A549 treated with dexamethasone at 1 μM for 4 hours (cell line): ENCODE measurements at places on chromosomes 1 and 21. TPM values are rescaled to one million over a fixed set of nuclear protein-coding genes. Genes with fewer than 3 reads are reported as not detected.

The ICOSLG gene
- total RNA-seq = 4.0 to 5.6 TPM (median 4.5 TPM) in 5 replicates

The CAPN8 gene
- 0.81 to 2.0 TPM (median 2.0 TPM) in 5 replicates for total RNA-seq

The TNFAIP8L2 gene
- total RNA-seq = not detected in 5 replicates

The C1QB gene
- total RNA-seq = not detected in 5 replicates

The ACTL8 gene
- total RNA-seq = 1.5 to 1.8 TPM (median 1.7 TPM) in 5 replicates

The TSTD1 gene
- total RNA-seq = 0.17 to 0.32 TPM (median 0.24 TPM) in 3 of 5 replicates, not detected in the others

The LAPTM5 gene
- total RNA-seq = 0.18 to 0.37 TPM (median 0.27 TPM) in 5 replicates

The DMRTA2 gene
- total RNA-seq = 0.06 to 0.18 TPM (median 0.09 TPM) in 5 replicates
